ENCODE measurements at places on chromosomes 2 and 18.

DNA sequence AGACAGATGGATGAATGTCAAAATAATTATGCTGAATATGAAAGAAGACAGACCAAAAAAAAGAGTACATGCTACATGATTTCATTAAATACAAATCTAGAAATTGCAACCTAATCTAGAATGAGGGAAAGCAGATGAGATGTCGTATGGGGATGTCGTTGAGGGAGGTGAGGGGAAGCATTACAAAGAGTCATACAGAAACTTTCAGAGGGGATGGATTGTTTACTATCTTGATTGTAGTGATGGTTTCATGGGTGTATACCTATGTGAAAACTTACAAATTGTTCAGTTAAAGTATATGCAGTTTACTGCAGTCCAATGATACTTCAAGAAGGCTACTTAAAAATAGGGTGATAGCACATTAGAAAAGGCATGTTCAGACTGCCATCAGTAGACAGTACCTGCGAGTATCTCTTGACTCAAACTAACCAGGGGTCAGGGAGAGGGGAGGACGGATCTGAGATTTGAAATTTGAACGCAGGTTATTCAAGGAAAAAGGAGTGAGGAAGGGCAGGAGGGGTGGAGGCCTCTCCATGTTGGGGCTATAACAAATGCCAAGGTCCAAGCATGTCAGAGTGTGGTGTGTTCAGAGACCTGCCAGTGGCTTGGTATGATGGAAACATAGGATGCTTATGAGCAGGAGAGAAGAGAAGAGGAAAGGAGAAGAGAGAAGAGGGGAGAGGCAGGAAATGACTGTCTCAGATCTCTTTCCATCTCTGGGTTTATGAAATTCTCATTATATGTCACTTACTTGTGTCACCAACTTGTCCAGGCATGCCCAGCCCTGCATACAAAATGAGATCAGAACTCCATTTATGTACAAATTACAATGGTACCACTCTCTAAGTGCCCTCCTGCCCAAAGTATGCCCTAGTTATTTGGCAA is 257.3 kb upstream of the CXCR4 start:
- DNase-seq, result no peak

- no peak for DNase-seq
Observed at GRCh38 chr2:31660165-31660564, 79.4 kb upstream of the SRD5A2 start.

DNA sequence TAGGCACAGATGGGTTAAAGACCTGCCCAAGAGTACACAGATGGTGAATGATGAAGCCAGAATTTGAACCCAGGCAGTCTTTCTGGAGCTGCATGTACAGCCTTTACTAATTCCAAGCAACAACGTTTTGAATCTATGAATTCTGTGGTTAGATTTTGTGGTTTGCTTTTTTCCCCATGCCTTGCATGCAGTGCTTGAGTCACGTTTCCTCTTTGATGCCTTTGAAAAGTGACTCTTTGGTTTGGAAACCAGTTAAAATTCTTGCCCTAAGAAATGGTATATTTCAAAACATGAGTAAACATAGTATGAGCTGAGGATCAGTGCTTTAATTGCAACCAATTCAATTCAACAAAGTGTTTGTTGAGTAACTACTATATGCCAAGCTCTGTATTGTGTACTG is 48.2 kb upstream of the PPM1B start:
- no peak for DNase-seq

- DNase-seq, result no peak
Observed at GRCh38 chr2:238771218-238771617, 76.7 kb upstream of the TWIST2 start.

DNA sequence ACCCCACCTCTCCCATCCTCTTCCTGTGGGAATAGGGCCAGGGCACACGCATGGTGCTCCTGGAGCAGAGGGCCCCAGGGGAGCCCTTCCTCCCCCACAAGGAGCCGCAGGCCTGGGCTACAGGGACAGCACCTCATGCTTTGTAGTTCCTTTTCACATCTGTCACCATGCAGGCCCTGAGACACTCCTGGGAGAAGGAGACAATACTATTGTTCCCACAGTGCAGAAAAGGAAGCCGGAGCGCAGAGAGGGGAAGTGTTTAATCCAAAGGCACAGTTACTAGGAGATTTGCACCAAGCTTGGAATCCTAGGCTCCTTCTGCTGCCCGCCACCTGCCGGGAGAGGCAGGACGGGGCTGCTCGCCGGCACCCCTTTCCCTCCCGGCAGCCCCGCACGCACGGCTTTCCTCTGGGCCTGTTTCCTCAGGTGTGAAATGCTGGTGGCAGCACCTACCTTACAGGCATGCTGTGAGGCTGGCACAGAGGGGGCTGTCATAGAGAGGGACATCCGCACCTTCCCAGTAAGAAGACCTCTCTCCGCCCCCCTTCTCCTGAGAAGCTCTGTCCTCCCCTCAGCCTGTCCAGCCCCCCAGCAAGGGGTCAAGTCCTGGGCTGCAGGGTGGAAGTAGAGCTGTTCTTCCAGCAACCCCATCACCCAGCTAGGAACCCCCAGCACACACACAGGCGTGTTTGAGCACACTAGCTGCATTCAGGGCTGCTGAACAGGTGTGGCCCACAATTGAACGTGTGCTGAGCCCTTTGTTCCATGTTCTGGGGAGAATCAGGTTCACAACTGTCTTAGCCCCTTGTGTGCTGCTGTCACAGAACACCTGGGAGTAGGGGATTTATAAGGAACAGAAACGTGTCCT is 62.6 kb downstream of the SMAD7 start:
- no peak for DNase-seq

DNA sequence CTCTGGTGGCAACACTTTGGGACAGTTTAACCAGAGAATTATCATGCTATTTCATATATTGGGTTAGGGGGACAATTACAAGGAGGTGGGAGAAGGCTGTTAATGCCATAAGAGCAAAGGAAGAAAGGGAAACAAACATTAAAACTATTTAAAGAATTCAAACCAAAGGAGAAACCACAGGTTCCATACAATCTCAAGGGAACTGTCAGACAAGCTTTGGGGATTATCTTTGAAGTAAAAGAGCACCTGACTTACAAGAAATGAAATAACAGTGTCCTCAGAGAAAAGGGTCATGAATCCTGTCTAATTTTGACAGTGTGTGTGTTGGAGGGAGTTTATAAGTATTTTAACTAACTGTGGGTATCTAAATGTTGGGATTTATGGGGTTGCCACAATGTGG is 44.4 kb downstream of the CERS6 start:
- no peak for DNase-seq

- no peak for DNase-seq
Observed at GRCh38 chr2:181946444-181947127, 39.1 kb upstream of the PPP1R1C start.

- no peak for DNase-seq
Observed at GRCh38 chr2:53130441-53130943, 637.1 kb upstream of the CHAC2 start.

- no peak for DNase-seq
Observed at GRCh38 chr2:203360833-203361430, 32.7 kb downstream of the ABI2 start.

- DNase-seq, result no peak
Observed at GRCh38 chr18:6652098-6652497, 77.4 kb upstream of the ARHGAP28 start.

DNA sequence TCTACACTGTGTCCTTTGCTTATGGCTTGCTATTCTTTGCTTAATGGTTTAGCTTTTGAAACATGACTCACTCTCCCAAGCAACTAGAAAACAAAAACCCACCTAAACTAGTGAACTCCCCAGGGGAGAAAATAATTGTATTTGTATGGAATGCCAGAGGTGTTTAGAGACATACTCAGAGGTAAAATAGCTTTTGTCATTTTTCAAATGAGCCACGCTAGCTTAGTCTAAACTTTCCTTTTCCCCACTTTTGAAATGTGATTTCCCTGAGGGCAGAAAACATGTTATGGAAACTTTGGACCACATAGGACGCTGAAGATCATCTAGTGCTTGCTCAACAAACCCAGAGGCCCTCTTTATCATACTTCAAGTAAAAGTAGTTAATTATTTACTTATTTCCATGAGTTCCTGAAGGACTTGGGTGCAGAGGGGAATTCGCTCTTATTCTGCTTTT is 16.5 kb upstream of the CYTIP start:
- DNase-seq, result no peak

DNA sequence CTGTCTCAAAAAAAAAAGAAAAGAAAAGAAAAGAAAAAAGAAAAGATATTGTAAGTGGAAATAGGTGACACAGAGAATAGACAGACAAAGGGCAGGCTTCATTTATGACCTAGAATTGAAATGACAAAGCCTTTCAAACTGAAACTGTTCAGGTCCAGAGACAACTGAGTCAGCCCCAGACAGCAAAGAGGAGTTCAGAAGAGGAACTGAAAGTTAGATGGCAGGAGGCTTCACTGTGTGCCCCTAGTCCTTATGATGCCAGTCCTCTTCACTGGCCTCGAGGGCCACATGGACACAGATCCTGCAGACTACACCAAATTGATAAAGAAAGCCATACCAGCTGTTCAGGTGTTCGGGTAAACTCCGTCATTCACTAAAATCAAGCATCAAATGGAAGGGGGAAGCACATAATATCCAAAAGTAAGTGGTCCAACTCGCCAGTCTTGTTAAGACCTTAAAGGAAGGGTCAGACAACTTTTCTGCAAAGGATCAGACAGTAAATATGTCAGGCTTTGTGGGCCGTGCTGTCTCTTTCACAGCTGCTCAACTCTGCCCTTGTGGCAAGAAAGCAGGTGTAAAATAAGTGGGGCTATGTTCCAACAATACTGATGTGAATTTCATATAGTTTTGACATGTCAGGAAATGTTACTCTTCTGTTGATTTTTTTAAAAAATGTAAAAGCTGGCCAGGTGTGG is 231.9 kb upstream of the MGAT5 start:
- no peak for DNase-seq

Data from gastrocnemius medialis (tissue), 4 donors.